ENCODE measurements at places on chromosomes 5 and 9. TPM values are rescaled to one million over a fixed set of nuclear protein-coding genes. Genes with fewer than 3 reads are reported as not detected.
A peak's percentile ranks its signal among the peaks of the same experiment; 100 is the strongest.

The STPG3 gene
- not detected for total RNA-seq

The TOMM5 gene
- 123 TPM for total RNA-seq

The GRXCR2 gene
- total RNA-seq: not detected

The WDR36 gene
- 41.3 TPM for total RNA-seq

The DDX4 gene
- total RNA-seq: not detected

DNA sequence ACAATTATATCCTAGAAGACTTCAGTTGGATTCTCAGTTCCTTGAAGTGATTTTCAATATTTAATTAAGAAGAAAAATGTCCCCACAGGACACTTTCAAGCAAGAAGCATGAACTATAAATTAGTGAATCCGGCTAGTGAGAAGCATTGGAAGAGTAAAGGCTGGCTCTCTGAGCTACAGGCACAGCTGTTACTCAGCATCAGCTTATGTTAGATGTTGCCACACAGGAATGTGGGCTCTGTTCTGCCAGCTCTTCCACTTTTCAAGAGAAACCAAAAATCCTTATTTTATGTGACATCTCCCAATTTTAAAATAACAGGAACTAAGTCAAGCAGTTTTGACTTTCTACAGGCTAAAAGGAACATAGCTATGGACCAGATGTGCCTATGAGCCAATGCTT, 14.9 kb downstream of the ZNF474 start:
- no peak for DNase-seq
- H3K4me1 ChIP-seq: no peaks in the 10 kb centered on the region
- H3K27ac ChIP-seq: no peak overlapping the region
- H3K36me3 ChIP-seq: no peaks in the 10 kb centered on the region
- no peaks in the 10 kb centered on the region for H3K27me3 ChIP-seq

GRCh38 chr5:65482296-65482735, 596 bp upstream of the ADAMTS6 start:
- DNase-seq: no peak
- no peak overlapping the region for H3K4me3 ChIP-seq
- H3K27ac ChIP-seq: peak overlapping the region; percentile 13
- H3K36me3 ChIP-seq: no peaks in the 10 kb centered on the region

GRCh38 chr9:121992571-121993212, 100.4 kb downstream of the TTLL11 start:
- peak; percentile 55 for DNase-seq
- H3K4me1 ChIP-seq: no peaks in the 10 kb centered on the region
- no peaks in the 10 kb centered on the region for H3K36me3 ChIP-seq
- H3K4me3 ChIP-seq: no peak overlapping the region
- no peak overlapping the region for H3K27ac ChIP-seq

GRCh38 chr5:69049796-69050195, 44.0 kb upstream of the SLC30A5 start:
- H3K36me3 ChIP-seq: no peaks in the 10 kb centered on the region
- no peak overlapping the region for H3K4me3 ChIP-seq
- no peak for DNase-seq
- H3K27ac ChIP-seq: no peak overlapping the region
- H3K27me3 ChIP-seq: no peaks in the 10 kb centered on the region
- no peaks in the 10 kb centered on the region for H3K4me1 ChIP-seq

GRCh38 chr9:114097613-114098020, 1.5 kb downstream of the KIF12 start:
- H3K27me3 ChIP-seq: peaks cover 3% of the 10 kb centered on the region
- DNase-seq: no peak
- H3K27ac ChIP-seq: no peak overlapping the region
- peak overlapping the region; percentile 74 for H3K4me3 ChIP-seq

- H3K4me3 ChIP-seq: no peak overlapping the region
- no peak overlapping the region for H3K27ac ChIP-seq
- no peaks in the 10 kb centered on the region for H3K27me3 ChIP-seq
- H3K36me3 ChIP-seq: no peaks in the 10 kb centered on the region
- no peaks in the 10 kb centered on the region for H3K4me1 ChIP-seq
These were observed 158.8 kb downstream of the MACROH2A1 start for GRCh38 chr5:135240283-135240633.

DNA sequence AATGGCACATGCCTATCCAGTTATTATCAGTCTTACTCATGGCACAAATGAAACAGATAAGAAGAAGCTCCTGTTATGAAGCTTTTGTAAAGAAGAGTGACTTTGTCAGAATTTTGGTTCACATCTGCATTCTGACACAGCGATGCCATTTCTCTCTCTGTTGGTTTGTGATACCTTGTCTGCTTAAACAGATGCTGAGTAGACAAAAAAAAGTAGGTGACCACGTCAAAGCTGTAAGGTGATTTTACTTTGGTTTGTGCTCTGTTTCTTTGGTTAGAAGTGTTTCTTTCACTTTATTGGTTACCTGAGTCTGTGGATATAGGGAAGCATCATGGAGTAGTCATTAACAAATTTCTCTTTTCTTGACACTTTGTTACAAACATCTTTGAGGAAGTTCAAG, 422.3 kb upstream of the ADAMTSL1 start:
- no peaks in the 10 kb centered on the region for H3K4me1 ChIP-seq
- H3K4me3 ChIP-seq: no peak overlapping the region
- no peaks in the 10 kb centered on the region for H3K27me3 ChIP-seq
- no peak for DNase-seq

GRCh38 chr5:177576169-177576568, 15.8 kb upstream of the TMED9 start:
- no peaks in the 10 kb centered on the region for H3K27me3 ChIP-seq
- DNase-seq: no peak
- H3K36me3 ChIP-seq: no peaks in the 10 kb centered on the region
- no peak overlapping the region for H3K27ac ChIP-seq
- peaks cover 2% of the 10 kb centered on the region for H3K4me1 ChIP-seq
- H3K4me3 ChIP-seq: no peak overlapping the region

DNA sequence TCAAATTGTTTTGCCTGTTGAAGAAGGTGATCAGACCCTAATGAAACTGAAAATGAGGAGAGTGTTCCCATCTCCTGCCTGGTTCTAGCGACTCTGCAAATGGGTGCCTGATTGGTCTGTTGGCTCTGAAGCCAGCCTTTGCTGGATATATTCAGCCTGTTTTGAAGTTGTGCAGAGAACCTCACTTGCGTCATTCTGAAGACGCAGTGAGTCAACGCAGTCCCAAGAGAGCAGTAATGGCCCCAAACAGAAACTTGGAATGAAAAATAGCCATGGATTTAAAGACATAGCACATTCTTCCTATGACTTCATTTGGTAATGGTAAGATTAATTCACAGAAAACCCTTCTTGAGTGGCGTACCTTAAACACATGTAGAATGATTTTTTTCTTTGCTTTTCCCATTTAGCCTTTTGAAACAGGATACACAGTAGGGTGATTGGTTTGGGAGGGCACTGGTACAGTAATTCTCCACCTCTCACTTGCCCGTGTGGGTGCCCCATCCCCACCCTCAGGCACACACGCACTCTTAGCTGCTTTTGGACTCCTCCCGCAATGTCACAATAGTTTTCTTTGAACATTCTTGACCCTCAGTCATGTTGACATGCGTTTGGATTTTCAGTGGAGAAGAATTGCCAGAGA, 54.1 kb upstream of the ABL1 start:
- H3K4me3 ChIP-seq: no peak overlapping the region
- no peak for DNase-seq
- H3K4me1 ChIP-seq: no peaks in the 10 kb centered on the region
- no peaks in the 10 kb centered on the region for H3K27me3 ChIP-seq
- H3K36me3 ChIP-seq: peaks cover 4% of the 10 kb centered on the region

DNA sequence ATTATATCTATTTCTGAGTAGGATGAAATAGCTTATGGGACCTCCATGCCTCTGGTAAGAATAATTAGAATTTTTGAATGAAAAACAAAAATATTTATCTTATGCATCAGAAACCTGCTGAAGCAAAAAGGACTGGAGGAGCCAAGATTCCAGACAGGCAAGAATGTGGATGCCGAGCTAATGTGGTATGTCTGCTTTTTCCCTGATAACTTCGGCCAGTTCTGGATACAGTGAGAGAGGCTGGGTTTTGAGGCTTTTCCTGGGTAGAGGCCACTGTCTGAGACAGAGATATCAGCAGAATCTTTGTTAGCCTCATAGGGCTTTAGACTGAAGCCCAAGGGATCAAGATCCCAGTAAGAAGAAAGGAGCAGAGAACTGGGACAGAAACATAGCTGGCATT, 5.2 kb upstream of the CTNND2 start:
- peaks cover 6% of the 10 kb centered on the region for H3K27me3 ChIP-seq
- no peak for DNase-seq
- no peaks in the 10 kb centered on the region for H3K4me1 ChIP-seq
- no peak overlapping the region for H3K27ac ChIP-seq
- no peaks in the 10 kb centered on the region for H3K36me3 ChIP-seq
- no peak overlapping the region for H3K4me3 ChIP-seq

GRCh38 chr5:58064801-58065200, 395.1 kb downstream of the PLK2 start:
- DNase-seq: no peak
- no peaks in the 10 kb centered on the region for H3K27me3 ChIP-seq
- no peak overlapping the region for H3K27ac ChIP-seq
- H3K36me3 ChIP-seq: no peaks in the 10 kb centered on the region

- DNase-seq: peak; percentile 66
- peak overlapping the region; percentile 86 for H3K4me3 ChIP-seq
- H3K27me3 ChIP-seq: peaks cover 75% of the 10 kb centered on the region
- H3K27ac ChIP-seq: no peak overlapping the region
- H3K36me3 ChIP-seq: no peaks in the 10 kb centered on the region
- no peaks in the 10 kb centered on the region for H3K4me1 ChIP-seq
These were observed 6.9 kb upstream of the OTP start for GRCh38 chr5:77645158-77645994.
